DMS153 (cell line): ENCODE measurements at places on chromosomes 5 and 9.
A peak's percentile ranks its signal among the peaks of the same experiment; 100 is the strongest.

DNA sequence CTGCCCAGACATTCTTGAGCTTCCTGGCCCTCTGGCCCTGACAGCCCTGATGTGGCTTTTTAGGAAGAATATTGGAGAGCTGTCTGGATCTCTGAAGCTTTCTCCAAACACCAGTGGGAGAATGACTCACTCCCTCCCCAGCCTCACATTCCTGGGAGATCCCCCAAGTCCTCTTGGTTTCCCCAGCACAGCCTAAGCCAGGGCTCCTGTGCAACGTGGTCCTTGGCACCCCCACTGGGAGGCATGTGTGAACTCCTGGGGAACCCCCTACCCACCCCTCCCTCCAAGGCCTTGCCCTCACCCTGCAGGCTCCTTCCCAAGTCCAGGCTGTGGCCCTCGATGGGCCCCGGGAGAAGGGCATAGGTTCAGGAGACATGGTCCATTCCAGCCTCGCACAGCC is 12.7 kb downstream of the GLIPR2 start:
- DNase-seq: no peak

- no peak for DNase-seq
Observed at GRCh38 chr5:13227513-13227912, 717.0 kb downstream of the DNAH5 start.

- no peak for DNase-seq
Observed at GRCh38 chr9:86185872-86186271, 73.6 kb downstream of the C9orf153 start.

GRCh38 chr5:9554122-9554521 is 8.2 kb upstream of the SEMA5A start:
- DNase-seq: no peak

DNA sequence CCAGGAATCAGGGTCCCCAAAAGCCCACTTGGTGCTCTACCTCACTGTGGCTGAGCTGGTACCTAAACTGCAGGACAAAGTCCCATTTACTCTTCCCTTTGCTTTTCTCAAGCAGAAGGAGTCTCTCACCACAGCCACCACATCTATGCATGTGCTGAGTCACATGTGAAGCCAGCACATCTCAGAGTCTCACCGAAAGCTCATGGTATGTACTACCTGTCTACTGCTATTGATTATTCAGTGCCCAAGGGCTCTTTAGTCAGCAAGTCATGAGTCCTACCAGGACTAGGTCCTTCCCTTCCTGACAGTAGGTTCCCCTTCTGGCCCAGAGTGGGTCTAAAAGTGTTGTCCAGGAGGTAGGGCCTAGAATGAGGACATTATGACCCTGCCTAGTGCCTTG is 130.7 kb upstream of the NTRK2 start:
- DNase-seq: no peak

GRCh38 chr5:2334719-2335118 is 416.8 kb downstream of the IRX2 start:
- peak; percentile 28 for DNase-seq

GRCh38 chr5:126198531-126198930 is 224.7 kb upstream of the GRAMD2B start:
- DNase-seq: peak; percentile 92

DNA sequence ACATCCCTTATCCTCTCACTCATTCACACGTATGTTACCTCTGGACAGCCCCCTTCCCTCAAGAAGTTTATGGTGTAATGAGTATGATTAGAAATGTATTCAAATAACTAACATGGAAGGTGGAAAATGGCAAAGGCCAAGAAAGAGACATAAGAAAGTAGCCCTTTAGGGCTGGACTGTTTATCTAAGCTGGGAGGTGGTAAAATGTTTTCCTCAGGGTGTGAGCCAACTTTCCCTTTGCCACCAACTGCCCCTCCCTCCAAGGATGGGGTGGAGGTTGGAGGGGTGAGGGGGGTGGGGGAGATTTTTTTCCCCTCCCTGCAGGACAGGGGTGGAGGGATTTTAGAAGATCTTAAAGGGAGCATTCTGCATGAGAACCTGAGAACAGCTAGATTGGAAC is 8.2 kb downstream of the SLC45A2 start:
- no peak for DNase-seq
